ENCODE measurements at places on chromosomes 12 and 14.

- DNase-seq = no peak
Measured at GRCh38 chr12:57003395-57003794, 3.0 kb downstream of the ZBTB39 start.

DNA sequence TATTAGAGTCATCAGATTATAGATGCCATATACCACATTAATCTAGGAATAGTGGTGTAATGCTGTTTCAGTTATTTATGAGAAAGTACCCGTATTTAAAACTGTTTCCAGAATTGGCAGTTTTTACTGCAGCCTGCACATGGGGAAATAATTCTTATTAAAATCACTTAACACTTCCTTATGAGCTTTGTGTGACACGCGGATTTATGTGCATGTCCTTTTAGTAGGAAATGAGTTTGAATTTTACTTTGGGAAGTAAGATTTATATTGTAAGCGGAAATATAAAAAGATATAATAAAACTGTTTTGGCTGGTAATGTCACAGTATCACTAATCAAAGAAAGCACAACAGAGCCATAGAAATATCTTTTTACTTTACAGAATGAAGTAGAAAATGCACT is 132.9 kb downstream of the TMEM117 start:
- no peak for DNase-seq

GRCh38 chr14:91484744-91485143 is 25.4 kb downstream of the PPP4R3A start:
- DNase-seq = no peak

DNA sequence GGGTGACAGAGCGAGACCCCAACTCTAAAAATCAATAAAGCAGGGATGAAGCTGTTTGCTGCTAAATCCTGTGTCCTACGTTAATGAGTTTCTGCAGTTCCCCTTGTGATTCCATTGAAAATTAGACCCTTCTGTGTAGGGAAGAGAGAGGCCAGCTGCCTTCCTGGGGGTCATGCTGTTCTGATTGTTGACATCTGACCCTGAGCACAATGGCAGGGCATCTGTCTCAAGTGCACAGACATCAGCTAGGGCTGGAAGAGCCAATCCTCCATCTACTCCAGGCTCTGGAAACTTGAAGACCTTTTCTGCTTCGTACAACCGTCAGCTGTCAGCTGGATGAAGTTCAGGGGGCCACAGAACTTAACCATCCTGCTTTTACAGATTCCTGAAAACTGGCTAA is 10.1 kb downstream of the FBXL14 start:
- no peak for DNase-seq

DNA sequence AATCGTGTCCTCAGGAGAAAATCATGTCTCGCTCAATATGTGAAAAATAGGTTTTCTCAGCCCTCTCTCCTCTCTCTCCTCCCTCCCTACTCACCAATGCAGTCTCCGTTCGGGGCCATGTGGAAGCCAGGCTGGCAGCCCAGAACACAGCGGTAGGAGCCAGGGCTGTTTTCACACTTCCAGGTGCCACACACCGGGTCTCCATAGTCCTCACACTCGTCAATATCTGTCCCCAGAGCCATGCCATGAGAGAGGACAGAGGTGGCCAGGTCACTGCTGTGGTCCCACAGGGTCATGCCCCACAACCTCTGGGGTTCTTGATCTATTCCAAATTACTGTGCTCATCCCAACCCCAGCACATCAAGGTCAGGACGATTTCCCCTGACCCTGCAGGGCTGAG is 13.5 kb downstream of the ISCA2 start:
- DNase-seq = no peak

DNA sequence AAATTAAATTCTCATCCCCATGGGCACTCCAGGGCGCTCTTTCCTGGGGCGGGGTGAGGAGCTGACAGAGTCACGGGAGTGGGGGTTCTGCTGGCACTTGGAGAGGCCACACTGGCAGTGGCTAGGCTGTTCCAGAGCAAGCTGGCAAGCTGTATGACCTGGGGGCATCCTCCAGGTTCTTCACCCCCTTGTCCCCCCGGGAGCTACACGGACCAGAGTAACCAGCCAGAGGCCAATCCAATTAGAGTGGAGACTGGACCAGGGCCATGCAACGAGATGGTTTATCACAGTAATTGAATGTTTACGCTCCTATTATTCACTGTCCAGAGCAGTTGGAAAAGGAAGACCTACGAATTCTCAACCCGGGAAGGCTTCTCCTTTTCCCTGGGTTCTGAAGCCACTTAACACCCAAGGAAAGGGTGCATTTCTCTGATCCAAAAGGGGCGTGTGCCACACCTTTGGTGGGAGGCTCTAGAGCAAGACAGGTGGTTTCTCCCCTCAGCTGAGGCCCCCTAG is 43.8 kb upstream of the PNMA1 start:
- no peak for DNase-seq

DNA sequence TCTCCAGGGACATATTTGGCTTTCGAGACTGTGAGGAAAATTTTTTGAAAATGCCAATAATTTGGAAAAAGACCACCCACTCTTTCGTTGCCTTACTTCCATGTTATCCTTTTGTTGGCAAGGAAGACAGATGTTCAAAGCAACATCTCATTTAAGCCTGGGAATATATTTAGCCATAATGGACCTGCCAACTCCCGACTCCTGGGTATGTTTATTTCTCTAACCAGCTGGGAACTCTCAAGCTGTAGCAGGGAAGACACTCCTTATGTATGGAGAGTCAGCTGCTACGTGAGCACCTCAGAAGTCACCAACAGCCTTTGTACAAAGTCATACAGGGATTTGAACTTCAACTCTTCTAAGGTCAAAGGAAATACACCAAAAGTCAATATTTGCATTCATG is 96.5 kb upstream of the DAAM1 start:
- DNase-seq = no peak

- DNase-seq = no peak
Measured at GRCh38 chr12:114403690-114404066, 2.3 kb downstream of the TBX5 start.

DNA sequence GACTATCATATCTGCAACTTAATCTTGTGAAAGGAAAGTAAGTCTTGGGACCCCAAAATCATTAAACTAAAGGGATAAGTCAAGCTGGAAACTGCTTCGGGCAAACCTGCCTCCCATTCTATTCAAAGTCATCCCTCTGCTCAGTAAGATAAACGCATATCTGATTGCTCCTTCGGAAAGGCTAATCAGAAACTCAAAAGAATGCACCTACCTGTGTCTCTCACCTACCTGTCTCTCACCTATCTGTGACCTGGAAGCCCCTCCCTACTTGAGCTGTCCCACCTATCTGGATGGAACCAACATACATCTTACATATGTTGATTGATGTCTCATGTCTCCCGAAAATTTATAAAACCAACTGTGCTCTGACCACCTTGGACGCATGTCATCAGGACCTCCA is 19.9 kb downstream of the SEC23A start:
- DNase-seq = no peak

GRCh38 chr12:3293446-3294161 is 197.4 kb upstream of the PRMT8 start:
- no peak for DNase-seq

Measured in stimulated activated CD4-positive, alpha-beta T cell treated with anti-CD3 and anti-CD28 coated beads, Interleukin-4, amount 100 ng/mL, for 4 hours (primary cell).